ENCODE measurements at places on chromosomes 4 and X.

DNA sequence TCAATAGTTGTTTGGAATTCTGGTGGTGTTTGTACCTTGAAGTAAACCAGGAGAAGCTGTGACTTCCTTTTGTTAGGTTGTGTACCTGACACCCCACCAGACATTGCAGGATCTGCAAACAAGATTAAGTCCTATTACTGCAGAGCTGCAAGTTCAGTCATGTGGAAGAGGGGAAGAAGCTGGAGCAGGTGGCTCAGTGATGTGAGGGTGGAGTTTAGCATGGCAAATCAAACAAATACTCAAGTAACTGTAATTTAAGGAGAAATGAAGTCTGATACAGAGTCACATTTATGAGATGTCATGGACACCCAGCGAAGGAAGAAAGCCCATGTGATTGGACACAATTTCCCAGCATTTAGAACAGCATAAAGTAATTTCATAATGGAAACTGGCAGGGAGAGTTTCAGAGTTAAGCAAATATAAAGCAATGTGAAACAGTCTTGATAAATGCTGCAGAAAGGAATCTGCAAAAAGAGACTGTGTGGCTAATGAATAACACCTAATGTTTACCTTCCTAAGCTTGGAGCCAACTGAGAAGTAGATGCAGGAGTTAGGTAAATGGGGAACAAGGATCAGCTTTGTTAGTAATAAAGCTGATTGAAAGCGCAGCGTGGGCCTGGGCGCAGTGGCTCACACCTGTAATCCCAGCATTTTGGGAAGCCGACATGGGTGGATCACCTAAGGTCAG, 249.1 kb downstream of the GBA3 start:
- DNase-seq = no peak

GRCh38 chrX:7263961-7264360, 116.0 kb upstream of the PUDP start:
- DNase-seq = no peak

GRCh38 chrX:23841847-23842522, 59.0 kb downstream of the SAT1 start:
- DNase-seq = no peak

DNA sequence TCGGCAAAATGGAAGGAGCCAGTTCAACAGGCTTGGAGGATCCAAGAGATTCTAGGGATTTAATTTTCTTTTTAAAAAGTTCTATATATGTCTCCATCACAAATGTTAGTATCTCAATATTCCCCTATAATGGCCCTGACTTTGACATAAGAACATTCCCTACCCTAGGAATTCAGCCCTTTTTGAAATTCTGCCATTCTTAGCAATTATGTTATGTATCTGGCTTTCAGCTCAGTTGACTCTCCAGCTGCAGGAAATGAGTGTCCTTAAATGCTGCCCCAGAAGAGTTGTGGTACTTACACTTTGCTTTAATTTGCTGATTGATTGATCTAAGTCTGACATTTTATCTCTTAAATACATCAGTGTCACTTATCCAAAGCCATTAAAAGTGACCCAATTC, 1454.3 kb downstream of the FSTL5 start:
- DNase-seq = no peak

DNA sequence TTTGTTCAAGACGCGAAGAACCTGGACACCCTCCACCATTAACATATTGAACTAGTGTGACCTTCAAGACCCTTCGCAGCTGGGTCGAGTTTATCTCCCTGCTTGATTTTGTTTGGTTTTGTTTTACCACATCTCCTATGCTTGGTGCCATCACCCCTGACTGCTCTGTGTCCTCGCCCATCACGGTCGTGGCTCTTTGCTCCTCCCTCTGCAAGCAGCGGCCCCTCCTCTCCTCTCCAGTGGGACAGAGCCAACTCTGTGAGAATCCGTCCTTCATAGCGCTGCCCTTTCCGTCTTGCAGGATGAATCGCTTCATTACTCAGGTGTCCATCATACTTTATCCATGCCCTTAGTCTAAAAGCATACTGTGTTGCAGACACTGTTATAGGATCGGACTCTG, 9.1 kb upstream of the FAM149A start:
- no peak for DNase-seq

DNA sequence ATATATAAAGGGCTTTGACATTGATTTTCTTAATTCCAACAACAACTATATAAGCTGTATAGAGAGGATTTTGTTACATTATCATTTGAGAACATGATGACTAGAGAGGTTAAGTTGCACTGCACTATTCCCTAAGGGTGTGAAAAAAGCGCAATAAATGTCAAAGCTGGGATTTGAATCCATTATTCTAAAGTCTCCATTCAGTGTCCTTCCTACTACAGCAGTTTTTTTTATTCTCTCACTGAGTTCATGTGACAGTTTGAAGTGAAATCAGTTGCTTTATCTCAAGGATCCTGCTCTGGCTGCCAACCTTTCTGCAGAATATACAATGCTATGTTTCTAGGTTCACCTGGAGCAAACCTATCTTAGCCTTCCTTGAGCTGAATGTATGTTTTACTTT, 177.5 kb downstream of the ANKRD50 start:
- DNase-seq = no peak

DNA sequence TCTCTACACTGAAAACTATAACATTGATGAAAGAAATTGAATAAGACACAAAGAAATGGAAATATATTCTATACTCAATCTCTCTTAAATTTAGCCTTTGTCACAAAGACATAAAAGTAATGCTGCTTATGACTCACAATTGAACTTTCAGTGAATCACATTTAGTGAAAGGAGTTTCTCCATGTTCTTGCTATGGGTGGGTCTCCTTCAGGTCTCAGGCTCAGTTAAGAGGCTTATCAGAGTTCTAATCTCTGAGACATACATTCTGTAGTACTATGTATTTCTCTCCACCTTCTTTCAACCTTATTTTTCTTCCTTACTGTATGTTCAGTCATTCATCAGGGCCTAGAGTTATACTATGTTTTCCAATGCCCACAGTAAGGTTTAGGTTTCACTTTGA, 220.9 kb downstream of the DTHD1 start:
- no peak for DNase-seq

DNA sequence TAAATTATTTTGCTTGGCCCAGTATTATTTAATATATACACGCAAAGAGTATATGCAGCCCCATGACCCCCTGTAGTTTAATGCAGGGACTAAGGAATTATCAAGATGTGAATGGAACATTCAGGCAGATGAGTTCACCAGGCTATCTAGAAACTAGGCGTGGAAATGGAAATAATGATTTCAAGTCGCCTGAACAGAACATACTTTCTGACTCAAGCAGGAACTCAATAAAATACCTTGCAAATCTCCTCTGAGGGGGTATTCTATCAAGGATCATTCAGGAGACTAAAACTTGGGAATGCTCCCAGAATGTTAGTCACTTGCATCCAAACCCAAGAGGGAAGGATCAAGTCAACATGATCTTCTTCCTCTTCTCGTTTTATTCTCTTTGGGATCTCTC, 59.6 kb upstream of the RASSF6 start:
- no peak for DNase-seq

DNA sequence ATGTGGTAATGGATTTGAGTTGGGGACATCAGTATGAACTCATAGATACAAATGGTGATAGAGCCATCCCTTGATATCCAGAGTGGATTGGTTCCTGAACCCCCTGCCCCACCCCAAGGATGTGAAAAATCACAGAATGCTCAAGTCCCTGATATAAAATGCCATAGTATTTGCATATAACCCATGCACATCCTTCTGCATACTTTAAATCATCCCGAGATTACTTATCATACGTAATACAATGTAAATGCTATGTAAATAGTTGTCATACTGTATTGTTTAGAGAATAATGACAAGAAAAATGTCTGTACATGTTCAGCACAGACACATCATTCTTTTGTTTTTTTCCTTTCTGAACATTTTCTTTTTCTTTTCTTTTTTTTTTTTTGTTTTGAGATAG, 18.9 kb upstream of the SEPTIN11 start:
- DNase-seq = no peak

DNA sequence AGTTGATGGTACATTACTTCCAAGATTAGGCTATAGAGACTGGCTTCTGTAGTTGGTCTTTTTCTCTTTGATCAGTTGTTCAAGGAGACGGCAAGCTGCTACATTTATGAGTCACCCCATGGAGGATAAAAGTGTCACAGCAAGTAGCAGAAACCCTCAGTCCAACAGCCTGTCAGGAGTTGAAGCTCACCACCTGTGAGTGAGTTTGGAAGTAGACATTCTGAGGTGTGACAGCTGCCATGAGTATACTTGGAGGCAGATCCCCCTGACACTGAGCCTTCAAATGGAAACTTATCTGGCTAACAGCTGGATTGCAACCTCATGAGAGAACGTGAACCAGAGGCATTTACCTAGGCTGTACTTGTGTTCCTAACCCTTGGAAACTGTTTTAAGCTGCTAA, 68.0 kb downstream of the CCNG2 start:
- no peak for DNase-seq

GRCh38 chrX:70432936-70433847, 10.1 kb downstream of the GDPD2 start:
- no peak for DNase-seq

- DNase-seq = no peak
These were observed 115.1 kb upstream of the SFRP2 start for GRCh38 chr4:153904011-153904410.

DNA sequence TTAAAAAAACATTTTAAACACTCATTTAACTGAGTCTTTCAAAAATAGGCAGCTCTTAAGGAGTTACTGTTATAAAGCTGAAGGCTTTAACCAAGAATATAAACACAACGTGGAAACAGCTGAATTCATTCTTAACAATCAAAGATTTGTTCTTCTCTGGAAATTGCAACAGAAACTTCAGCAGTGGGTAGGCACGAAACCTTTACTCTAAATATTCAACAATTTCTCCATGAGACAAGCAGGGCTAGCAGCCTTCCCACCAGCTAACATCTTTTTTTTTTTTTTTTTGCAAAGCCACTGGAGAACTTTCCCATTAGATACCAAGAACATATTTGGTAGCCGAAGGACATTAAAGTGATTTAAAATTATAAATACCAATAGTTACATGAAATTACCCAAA, 78.2 kb upstream of the PRSS48 start:
- no peak for DNase-seq

DNA sequence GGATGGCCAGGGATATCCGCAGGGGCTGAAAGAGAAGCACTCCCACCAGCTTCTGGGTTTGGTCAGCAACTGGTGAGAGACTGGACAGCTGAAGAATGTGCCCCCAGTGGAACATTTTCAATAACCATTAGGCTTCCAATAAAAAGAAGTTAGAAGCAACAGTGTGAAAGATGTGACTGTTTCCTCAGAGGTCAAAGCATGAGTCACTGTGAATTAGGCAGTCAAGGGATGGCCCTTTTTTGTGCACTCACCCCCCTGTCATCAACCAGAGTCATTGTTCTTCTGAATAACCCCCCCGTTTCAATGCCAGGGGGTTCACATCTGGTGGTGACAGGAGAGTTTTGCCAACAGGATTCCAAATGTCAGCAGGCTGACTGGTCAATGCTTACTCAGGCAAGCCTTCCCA, 74.6 kb upstream of the SH3RF1 start:
- DNase-seq = no peak

DNA sequence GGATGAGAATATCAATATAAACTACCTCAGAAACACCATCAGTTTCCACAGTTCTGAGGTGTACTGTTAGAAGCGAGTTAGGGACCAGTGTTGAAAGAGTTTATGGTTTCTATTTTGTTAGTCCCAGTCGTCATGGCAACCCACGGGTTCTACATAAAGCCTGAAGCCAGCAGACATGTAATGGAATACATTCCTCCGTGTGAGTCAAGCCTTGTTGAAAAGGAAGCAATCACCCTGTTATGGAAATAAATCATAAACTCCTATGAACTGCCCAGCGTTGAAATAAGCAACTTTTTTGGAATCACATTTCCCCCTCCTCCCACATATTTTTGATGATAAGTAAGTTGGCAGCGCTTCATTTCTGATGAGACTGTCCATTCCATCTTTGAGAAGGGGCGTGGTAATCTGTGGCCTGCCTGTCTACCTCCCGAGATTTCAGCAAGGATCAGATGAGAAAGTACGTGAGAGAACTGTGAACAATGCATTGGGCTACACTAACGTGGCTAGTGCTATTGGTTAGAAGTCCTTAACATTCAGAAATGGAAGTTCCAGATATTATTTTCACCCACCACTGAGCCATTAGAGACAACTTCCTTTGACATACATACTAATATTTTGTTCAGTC, 40.4 kb upstream of the PDHA1 start:
- no peak for DNase-seq

DNA sequence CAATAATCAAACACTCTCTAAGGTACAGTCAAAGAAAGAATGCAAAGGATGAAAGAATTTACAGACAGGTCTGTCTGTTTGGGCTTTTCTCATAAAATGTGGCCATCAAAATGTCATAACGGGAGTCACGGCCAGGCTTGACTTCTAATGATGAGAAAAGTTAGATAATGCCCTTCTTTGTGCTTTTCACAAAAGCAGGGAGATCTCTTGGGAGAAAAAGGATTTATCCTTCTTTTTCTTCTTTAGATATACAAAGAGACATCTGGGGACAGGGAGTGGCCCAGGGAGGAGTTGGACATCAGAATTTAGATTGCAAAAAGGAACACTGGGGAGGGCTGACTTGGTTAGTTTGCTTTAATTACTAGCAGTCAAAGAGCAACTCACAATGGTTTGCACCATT, 93.1 kb downstream of the SLC39A8 start:
- no peak for DNase-seq

DNA sequence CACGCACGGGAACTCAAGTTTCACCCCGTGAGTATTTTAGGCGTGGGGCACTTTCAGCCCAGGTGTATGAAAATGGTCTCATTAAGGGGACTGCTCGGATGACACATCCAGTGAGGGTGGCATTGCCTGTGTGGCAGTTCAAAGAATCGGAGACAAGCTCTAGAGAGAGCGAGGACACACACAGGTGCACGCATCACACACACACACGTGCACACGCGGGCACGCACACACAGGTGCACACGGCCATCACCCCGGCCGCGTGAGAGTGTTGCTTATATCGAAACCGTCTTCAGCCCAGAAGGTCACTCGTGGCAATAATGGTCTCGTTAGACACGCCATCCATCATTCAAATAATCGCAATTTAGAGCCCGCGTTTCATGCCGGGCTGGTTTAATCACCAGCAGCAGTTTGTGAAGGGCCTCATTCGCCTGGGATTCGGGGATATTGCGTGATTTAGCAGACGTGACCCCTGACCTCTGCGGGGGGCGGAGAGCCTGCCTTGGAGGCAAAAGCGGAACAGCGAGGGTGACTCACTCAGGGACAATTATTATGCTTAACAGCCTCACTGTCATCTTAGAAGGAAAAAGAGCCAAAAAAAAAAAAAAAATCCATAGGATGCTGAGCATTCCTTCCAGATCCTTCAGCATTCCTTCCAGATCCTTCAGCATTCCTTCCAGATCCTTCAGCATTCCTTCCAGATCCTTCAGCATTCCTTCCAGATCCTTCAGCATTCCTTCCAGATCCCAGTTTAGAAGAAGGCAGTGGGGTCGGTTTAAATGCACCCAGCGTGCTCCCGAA, 89.4 kb upstream of the PPP2R3B start:
- DNase-seq = no peak

DNA sequence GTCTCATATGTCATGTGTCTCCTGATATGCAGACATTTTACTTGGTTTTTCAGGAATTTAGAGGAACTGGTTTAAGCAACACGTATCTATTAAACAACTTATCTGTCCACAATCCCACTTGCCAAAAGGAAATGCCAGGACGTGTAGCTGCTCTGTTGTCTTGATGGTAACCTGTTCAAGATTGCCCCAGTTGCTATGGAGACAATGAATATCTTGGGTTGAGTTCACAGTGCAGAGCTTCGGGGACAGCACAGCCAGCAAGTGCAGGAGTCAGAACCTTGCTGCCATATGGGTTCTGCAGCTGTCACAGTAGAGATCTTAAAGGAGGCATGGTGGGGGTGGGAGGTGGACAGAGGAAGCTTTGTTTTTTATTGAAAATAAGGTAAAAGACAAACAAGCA, 28.7 kb upstream of the FAM9B start:
- DNase-seq = no peak
